ENCODE measurements at places on chromosomes 1 and 21.
A peak's percentile ranks its signal among the peaks of the same experiment; 100 is the strongest.

GRCh38 chr1:58726581-58726980 is 26.7 kb upstream of the MYSM1 start:
- no peak for DNase-seq

DNA sequence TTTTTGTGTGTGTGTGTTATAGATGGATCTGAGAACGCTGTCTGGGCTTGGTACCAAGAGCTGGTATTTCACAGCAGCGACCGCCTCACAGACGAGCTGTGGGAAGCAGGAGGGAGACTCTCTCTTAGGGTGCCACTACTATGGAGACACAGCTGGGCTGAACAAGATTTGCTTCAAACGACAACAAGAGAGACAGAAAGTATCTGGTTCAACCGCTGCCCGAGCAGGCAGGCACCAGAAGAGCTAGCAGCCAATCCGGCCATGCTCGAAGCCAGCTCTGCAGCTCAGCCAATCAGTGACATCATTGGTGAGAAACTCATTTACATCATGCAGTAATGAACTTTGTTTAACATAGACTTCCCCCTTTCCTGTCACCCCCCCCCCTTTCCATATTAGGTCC is 341.3 kb downstream of the USP25 start:
- DNase-seq: no peak

DNA sequence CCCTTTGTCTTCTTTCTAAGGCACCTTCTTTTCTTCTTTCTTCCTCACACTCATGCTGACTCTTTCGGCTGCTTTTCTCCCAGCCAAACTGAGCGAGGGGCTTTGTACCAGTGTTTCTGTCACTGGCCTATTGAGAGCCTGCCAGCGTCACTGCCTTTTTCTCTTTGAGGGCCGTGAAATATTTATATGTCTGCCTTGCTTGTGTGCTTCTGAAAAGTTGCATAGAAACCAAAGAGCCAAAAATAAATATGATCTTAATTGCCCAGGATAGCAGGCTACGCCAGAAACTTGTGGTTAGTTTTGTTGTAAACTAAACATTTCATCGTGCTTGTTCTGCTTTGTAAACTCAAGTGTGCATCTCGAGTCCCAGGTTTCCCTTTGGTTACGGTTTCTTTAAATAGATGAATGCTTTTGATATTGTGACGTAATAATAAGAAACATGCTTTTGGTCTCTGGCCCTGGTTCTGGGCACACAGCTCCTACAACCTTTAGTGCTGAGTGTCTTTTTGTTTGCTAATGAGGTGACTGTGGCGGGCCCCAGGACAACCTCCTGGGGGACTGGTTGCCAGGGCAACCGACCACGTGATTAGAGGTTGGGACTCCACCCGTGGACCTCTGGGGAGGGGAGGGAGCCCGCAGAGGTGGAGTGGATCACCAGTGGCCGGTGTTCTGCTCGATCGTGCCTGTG is 10.8 kb downstream of the SLC37A1 start:
- peak; percentile 55 for DNase-seq

DNA sequence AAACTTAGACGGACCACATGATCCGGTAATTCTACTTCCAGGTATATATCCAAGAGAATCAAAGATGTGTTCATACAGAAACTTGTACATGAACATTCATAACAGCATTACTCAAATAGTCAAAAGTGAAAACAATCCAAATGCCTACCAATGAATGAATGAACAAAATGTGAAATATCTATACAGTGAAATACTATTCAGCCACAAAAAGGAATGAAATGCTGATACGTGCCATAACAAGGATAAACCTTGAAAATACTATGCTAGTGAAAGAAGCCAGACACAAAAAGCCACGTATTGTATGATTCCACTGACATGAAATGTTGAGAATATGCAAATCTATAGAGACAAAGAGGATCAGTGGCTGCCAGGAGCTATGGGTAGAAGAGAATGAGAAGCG is 18.3 kb downstream of the TARBP1 start:
- no peak for DNase-seq

DNA sequence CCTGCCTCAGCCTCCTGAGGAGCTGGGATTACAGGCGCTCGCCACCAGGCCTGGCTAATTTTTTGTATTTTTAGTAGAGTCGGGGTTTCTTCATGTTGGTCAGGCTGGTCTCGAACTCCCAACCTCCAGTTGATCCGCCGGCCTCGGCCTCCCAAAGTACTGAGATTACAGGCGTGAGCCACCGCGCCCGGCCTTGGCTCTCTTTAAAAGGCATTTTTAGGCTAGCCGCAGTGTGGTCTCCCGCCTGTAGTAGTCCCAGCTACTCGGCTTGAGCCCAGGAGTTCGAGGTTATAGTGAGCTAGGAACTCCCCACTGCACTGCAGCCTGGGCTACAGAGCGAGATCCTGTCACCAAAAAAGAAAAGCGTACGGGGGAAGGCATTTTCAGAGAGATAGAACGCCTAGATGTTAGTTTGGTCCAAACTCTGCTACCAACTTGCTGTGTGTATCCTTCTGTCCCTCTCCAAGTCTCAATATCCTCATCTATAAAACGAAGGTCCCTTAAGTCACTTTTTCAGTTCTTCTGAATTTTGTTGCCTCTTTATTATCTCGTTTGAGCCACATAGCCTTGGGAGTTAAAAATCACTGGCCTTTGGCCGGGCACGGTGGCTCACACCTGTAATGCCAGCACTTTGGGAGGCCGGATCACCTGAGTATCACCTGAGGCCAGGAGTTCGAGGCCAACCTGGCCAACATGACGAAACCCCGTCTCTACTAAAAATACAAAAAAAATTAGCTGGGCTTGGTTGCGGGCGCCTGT is 734 bp downstream of the MED18 start:
- DNase-seq: no peak

GRCh38 chr1:195475568-195475967 is 1132.7 kb downstream of the KCNT2 start:
- no peak for DNase-seq

DNA sequence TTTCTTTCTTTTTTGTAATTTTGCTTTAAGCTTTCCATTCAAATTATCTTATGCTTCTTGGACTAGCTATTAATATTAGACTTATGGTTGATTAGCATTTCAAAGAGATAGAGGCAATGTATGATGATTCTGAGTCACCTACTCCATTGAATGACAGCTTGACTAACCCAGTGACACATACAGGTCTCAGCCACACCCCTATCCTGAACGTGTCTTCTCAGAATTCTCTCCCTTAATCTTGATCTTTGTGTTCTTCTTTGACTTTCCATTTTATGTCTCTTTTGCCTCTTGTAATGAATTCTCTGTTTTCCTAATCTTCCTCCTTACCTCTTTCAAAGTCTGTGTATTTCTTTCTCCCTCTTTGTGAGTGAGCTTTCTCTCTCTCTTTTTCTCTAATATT is 241.1 kb downstream of the PDE4B start:
- no peak for DNase-seq

DNA sequence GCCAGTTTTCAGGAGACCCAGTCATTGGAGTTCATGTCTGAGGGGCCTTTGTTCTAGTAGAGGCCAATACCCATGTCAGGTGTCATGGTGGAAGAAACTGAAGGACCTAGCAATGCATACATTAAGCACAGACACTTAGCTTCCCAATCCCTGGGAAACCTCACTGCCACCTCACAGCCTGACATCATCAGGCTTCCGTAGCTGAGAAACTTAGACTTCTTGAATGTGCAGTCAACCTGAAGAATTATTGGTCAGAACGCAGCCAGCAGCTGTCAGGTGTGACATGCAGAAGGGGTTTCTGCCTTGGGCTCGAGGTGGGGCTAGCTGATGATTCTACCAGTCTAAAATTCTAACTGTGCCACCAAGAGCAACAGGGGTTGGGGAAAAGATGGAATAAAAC is 1.9 kb upstream of the ITPKB start:
- DNase-seq: no peak

DNA sequence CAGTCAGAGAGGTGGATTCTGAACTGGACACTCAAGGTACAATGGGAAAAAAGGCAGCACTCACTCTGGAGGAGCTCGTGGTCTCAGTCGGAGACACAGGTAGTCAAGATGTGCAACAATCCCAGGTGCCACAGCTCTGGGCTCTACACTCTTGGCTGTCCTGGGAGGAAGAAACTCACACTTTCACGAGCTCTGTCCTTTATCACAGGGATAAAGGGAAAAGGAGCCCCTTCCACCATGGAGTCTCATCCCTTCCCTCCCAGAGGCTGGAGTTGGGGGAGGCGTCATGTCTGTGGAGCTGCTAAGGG is 20.3 kb downstream of the CDK18 start:
- no peak for DNase-seq

- DNase-seq: no peak
Measured at GRCh38 chr1:234944439-234945344, 183.9 kb downstream of the TOMM20 start.

DNA sequence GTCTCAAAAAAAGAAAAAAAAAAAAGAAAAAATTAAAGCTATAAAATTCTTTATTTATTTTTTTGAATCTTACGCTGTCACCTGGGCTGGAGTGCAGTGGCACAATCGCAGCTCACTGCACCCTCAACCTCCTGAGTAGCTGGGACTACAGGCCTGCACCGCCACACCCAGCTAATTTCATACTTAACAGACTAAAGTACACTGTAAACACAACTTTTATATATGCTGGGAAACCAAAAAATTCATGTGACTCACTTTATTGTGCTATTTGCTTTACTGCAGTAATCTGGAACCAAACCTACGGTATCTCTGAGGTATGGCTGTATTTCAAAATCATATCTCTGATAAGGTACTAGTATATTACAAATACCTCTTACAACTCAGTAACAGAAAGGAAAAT is 40.3 kb downstream of the HSF2BP start:
- no peak for DNase-seq

DNA sequence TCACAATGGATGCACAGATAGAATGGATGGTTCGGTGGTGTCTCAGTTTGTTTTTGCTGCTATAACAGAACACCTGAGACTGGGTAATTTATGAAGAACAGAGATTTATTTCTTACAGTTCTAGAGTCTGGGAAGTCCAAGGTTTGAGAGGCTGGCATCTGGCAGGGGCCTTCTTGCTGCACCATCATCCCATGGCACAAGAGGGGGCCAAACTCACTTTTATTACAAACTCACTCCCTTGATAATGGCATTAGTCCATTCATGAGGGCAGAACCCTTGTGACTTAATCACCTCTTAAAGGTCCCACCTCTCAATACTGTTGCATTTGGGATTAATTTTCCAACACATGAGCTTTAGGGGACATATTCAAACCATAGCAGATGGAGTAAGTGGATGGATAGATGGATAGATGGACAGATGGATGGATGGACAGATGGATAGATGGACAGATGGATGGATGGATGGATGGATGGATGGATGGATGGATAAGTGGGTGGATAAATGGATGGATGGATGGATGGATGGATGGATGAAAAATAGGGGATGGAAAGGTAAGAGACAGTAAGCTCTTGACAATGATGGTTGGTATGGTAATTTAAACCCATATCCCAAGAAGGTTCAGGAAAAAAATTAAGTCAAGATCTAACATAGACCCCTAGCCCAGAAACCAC is 16.5 kb downstream of the CAMK2N1 start:
- no peak for DNase-seq

- no peak for DNase-seq
Measured at GRCh38 chr21:43867332-43867703, 2.3 kb downstream of the AGPAT3 start.

Measured in iPS-NIHi11 (cell line).